ENCODE measurements at places on chromosomes 1 and 21.

GRCh38 chr1:15189692-15190370, 36.3 kb downstream of the TMEM51 start:
- no peak for DNase-seq

- no peak for DNase-seq
Observed at GRCh38 chr1:118381197-118381869, 196.3 kb upstream of the SPAG17 start.

DNA sequence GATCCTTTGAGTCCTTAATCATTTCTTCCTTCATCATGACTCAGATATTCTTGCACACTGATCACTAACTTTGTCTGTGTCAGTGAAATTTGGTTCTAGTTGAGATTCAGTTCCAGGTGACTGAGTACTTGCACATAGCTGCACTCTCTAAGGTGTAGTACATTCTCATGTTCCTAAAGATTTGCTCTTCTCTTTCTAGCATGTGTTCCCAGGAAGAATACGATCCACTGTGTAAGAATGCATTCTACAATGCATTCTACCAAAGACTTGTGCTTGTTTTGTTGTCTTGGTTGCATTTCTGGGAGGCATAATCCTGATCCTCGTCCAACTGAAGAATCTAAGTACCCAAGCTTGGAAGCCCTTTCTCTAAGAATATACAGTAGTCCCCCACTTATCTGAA, 104.3 kb upstream of the CDC42BPA start:
- DNase-seq: no peak

DNA sequence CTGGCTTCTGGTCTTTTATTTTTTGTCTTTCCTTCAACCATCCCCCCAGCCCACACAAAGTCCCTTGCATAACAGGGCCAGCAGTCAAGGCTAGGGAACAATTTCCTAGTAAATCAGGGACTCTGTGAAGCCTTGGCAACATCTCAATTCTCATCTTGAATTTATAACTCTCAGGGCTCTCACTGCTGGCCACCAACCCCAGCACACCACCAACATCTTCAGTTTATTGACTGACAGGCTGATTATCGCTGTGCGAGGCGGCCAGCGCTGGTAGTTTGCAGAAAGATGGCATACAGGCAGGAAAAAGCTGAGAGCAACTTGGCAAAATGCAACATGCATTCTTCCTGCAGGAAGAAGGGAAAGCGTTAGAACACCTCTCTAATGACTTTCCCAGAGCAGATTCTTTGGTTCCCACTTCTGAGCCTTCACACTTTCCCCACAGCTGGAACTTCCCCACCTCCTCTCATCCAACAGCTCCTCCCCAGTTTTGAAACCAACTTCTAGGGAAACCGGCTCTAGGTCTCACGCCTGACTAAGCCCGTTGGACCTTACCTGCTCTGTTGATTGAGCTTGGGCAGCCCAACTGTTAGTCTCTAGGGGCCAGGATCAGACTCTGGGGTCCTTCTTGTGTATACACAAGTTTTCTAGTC, 26.3 kb upstream of the CSF1 start:
- DNase-seq: no peak

DNA sequence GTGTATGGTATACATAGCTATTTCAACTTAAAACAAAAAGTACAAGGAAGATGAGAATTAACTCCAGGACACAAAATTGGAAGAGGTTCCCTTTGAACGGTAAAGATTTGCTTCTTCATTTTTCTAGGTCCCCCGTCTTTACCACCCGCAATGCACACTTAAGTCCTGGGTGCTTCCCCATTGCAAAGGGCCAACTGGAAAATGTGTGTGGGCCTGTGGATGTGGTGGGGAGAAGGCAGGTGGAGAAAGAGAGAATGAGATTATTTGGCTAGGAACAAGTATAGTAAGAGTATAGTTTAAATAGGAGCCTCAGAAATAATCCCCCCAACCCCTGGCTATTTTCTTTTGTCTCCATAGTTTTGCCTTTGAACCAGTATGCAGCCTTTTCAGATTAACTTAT, 115.4 kb downstream of the HLX start:
- DNase-seq: no peak

DNA sequence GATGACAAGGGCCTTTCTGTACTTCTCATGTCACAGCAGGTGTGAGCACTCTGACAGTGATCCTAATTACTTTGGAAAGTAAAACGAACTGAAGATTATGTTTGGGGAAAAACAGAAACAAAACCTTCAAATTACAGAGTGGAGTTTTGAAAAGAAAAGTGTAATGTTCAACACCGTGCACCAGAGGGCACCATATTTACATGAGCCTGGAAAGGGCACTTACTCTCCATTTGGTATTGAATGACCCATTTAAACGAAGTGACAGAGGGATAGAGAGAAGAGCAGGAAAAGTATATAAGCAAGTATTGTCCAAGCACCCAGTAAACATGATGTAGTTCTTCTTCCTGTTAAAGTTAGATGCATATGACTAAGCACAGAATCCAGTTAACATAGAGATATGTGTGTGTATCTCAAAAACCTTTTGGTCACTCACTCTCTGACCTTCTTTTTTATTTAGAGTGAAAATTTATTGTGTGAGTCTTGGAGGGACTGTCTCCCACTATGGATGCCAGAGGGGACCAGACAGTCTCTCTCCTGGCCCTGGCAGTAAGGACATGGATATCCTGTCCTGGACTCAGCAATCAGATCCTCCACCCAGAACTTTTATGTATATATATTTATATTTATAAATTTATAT, 3.8 kb upstream of the RGSL1 start:
- no peak for DNase-seq

DNA sequence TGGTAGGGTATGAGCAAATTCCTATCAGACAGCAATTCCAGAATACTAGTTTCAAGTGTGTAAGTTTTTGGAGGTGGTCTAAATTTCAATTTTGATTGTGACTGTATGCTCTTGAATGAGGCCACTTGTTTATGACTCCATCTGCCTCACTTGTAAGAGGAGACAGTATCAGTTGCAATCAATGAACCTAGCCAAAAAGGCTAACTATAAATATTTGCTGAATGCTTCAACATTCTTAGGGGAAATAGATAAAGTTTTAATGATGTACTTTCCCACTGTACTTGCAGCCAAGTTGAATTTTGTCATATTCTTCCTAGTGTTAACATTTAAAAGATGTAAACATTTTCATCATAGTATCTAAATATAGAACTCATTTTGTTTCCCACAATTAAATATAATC, 32.1 kb upstream of the RWDD3 start:
- DNase-seq: no peak

DNA sequence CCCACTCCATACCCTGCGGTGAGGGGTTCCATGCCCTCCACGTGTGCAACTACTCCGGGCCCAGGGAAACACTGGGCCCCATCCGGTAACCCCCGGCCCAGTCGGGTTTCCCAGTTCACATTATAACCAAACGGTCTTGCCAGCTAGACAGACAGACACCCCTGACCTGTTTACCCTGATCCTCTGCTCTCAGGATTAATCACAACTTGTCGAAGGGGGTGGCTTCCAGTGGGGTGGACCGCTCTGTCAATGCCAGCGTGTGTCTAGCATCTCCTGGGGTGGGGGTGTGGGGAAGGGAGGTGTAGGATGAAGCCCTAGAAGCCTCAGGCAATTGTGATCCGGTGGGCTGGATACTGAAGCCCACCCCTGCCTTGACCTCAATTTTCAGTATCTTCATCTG, 4.6 kb upstream of the OLIG2 start:
- no peak for DNase-seq

GRCh38 chr1:205711105-205712048, 31.1 kb upstream of the SLC45A3 start:
- peak; percentile 53 for DNase-seq

DNA sequence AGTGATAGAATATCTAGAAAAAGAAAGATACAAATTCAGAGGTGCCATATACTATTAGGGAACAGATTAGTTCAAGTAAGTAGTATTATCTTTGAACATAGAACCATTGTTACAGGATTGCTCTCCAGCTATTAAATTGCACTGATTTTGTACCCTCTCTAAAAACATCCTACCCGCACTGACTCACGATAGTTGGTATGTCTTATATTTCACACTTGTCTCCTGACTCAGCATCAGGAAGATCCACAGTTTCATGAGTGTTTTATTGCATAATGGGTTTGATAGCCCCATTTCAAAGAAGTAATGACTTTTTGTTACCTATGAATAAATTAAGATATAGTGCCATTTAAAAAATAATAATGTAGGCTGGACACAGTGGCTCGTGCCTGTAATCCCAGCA, 6.0 kb downstream of the TATDN3 start:
- no peak for DNase-seq

DNA sequence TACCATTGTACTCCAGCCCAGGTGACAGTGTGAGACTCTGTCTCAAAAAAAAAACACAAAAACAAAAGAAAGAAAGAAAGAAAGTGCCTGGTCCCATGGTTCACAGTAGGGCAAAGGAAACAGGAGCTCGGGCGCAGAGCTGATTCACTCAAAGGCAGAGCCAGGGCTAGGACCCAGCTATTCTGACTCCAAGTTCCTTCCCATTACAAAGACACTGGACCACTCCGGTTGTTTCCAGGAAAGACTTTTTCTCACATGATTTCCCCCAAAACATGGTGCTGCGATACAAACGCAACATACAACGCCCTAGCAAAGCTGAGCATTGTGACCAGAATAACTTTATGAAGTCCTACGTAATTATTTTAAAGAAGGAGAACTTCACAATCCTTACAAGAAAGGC, 10.7 kb downstream of the ABCG1 start:
- DNase-seq: no peak

DNA sequence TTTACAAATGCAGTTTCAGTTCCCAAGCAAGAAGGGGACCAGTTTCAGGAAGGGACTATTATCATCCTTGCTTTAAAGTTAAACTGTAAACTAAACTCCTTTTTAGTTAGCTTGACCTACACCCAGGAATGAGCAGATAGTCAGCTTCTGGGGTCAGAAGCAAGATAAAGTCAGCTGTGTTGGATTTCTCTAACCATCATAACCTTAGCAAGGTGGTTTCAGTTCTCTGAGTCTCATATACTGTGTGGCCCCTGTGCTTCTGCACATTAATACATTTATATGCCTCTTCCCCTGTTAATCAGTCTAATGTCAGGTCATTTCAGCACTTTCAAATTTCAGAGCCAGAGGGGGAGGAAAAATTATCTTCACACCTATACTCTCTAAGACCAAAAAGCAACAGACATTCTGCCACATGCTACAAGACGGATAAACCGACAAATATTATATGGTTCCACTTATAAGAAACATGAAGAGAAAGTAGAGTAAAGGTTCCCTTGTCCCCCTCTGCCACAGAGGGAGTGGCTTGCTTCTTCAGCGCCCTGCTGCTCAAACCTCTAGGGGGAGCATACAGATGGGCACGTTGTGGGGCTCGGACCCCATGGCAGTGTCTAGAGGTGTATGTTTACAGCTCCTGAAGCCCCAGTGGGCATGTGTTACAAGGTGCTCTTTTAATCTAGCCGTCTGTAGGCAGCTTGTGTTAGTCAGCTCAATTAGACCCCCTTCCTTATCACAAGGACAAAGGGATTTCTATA, 89.1 kb downstream of the SMYD3 start:
- DNase-seq: no peak

- no peak for DNase-seq
Observed at GRCh38 chr1:34276606-34277005, 99.9 kb downstream of the C1orf94 start.

GRCh38 chr1:23344987-23345472, 946 bp upstream of the HNRNPR start:
- DNase-seq: no peak

- DNase-seq: no peak
Observed at GRCh38 chr21:23475281-23476219, 2131.7 kb downstream of the MRPL39 start.

DNA sequence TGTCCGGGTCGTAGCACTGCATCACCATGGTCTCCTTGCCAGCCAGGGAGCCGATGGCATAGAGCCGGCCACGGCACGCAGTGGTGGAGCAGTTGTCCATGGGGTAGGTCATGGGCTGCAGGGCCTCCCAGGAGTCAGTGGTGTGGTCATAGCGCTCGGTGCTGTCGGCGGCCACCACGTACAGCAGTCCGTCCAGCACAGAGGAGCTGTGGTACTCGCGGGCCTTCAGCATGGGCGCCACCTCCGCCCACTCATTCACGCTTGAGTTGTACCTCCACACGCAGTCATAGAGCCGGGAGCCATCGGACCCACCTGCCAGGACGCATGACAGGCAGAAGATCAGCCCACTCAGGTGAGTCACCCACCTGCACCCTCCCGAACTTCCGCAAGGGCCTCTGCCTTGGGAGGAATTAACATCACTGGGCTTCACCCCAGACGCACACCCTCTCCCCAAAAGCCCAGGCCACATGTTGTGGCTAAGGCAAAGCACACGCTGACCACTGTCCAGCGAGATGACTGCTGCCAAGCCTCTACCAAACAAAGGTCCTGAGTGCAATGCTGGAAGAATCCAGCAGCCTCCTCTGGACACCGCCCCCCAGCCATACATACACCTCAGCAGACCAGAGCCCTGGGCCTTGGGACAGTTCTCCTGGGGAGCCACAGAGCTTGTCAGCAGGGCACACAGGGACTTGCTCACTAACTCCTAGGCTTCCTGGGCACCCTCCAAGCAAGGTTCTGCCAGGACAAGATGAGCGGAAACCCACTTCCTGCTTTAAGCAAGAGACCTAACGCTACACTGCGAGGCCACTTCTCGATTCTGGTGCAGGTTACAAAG, 3.3 kb downstream of the KLHL21 start:
- DNase-seq: peak; percentile 68

DNA sequence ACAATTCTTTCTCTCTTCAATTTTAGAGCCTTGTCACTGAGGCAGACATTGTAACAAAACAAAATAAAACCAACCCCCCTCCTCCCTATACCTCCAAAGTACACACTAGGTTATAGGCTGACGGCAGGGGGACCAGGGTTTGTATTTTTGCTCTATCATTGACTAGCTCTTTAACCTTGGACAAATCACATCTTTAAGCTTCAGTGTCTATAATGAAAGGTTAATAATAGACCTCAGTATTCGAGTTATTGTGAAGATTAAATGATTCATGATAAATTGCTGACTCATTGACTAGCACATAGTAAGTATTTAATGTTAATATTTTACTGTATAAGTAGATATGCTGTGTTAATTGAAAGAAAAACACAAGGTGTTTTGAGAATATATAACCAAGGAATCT, 1267.6 kb upstream of the ADGRL2 start:
- no peak for DNase-seq

DNA sequence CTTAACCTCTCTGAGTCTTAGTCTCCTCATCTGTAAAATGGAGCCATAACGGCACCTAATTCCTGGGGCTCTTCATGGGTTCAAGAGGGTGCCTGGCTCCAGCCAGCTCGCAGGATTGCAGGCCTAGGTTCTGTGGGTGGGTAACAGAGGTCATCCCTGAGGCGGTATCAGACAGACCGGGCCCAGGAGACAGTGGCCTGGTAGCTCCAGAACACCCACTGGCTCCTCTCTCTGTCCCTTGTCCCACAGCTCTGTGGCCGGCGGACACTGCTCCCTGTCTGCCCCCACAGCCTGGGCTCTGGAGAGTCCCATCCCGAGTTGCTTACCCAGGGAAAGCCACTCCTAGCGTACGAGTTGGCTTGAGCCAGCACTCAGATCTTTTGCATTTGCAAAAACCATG, 150.3 kb downstream of the PEX14 start:
- no peak for DNase-seq

GRCh38 chr1:30822006-30822405, 64.4 kb upstream of the LAPTM5 start:
- no peak for DNase-seq

- no peak for DNase-seq
Observed at GRCh38 chr1:236301080-236301957, 19.6 kb upstream of the ERO1B start.

- no peak for DNase-seq
Observed at GRCh38 chr1:96596226-96596922, 125.2 kb upstream of the PTBP2 start.
